IPS DF 6.9 (cell line): ENCODE measurements at places on chromosomes 7 and 10.

DNA sequence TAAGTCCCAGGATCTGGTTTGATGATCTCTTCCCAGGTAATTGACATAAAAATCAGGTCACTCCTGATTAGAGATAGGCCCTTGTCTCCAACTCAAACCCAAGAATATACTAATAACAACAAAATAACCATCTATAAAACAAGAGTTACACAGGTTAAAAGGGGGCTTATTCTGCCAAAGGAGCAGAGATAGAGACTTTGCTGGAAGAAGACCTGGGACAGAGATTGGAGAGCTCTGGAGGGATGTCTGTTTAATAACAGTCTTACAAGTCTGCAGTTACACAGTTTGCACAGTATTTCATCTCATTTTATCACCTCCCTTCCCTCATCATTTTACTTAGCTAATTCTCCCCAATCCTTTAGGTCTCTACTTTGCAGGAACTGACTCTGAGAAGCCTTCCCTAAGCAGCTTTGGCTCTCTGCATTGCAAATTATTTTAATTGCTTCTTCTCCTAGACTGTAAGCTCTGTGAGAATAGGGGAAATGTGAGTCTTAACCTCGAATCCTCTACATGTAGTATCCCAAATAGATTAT is 3.7 kb upstream of the ZNF438 start:
- H3K4me3 ChIP-seq = no peak overlapping the region
- DNase-seq = no peak
- H3K27ac ChIP-seq = no peak overlapping the region
- no peaks in the 10 kb centered on the region for H3K27me3 ChIP-seq

GRCh38 chr10:86914734-86915133 is 42.7 kb downstream of the MMRN2 start:
- peaks cover 7% of the 10 kb centered on the region; the same call in 1 of the 2 replicates for H3K36me3 ChIP-seq
- no peak overlapping the region for H3K27ac ChIP-seq
- H3K4me1 ChIP-seq = no peaks in the 10 kb centered on the region
- H3K27me3 ChIP-seq = no peaks in the 10 kb centered on the region

- no peak for DNase-seq
- H3K27ac ChIP-seq = no peak overlapping the region
- no peaks in the 10 kb centered on the region for H3K4me1 ChIP-seq
- H3K36me3 ChIP-seq = no peaks in the 10 kb centered on the region
- no peaks in the 10 kb centered on the region for H3K27me3 ChIP-seq
These were observed 97.4 kb upstream of the PDCD4 start for GRCh38 chr10:110774069-110775019.

GRCh38 chr10:106540645-106541044 is 623.9 kb downstream of the SORCS1 start:
- DNase-seq = no peak
- no peak overlapping the region for H3K27ac ChIP-seq
- H3K4me3 ChIP-seq = no peak overlapping the region

GRCh38 chr7:121303422-121304101 is 25.2 kb upstream of the WNT16 start:
- H3K36me3 ChIP-seq = no peaks in the 10 kb centered on the region
- H3K27ac ChIP-seq = no peak overlapping the region
- H3K27me3 ChIP-seq = no peaks in the 10 kb centered on the region
- DNase-seq = no peak
- no peak overlapping the region for H3K4me3 ChIP-seq
- no peaks in the 10 kb centered on the region for H3K4me1 ChIP-seq

DNA sequence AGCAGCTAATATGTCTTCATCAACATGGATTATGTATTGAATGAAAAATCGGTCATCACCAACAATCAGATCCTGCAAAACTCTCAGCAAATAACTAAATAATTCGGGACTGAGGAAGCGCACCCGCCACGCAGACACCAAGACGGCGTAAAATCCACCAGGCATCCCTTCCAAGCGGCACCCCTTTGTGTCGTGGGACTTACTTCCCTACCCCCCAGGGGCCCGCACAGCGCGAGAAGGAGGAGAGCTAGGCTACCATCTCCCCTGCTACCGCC is 721 bp downstream of the ARL3 start:
- no peak for DNase-seq
- H3K4me1 ChIP-seq = peaks cover 4% of the 10 kb centered on the region; the same call in 1 of the 2 replicates
- no peaks in the 10 kb centered on the region for H3K36me3 ChIP-seq
- H3K27ac ChIP-seq = no peak overlapping the region
- H3K4me3 ChIP-seq = peak overlapping the region; percentile 73; the same call in 1 of the 2 replicates

GRCh38 chr7:50480797-50481196 is 30.6 kb upstream of the FIGNL1 start:
- H3K4me3 ChIP-seq = no peak overlapping the region
- no peaks in the 10 kb centered on the region for H3K27me3 ChIP-seq
- no peak for DNase-seq

DNA sequence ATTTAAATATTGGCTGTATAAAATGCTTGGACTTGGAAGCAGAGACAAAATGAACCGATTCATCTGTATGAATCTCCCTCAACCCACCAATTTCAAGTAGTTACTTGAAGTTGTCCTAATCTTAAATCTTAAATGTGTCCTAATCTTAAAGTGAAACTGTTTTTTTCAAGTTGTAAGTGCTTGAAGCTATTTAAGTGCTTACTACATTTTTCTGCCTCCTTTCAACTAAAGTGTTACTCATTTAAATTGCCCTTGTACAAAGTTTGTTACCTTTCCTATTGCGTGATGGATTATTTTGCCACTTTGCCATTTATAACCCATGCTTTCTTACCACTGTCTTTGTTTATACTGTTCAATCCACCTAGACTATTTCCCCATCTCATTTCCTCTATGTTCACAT is 2.8 kb downstream of the BCAP29 start:
- H3K27ac ChIP-seq = no peak overlapping the region
- H3K4me3 ChIP-seq = no peak overlapping the region
- no peak for DNase-seq
- no peaks in the 10 kb centered on the region for H3K36me3 ChIP-seq

DNA sequence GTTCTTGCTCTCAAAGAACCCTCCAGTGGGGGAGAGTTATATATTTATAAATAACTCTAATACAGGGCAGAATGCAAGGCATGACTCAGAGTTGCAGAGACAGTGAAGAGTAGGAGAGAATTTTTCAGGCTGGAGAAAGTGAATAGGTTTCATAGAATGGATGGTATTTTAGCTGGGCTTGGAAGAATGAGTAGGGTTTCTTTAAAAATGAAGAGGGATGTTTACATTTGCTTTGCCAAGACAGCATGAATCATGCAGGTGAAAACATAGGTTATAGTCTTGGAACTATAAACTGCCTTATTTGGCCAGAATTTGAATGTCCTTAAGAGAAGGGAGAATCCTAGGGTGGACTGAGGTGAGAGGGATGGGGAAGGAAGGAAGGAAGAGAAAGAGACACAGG is 124.8 kb downstream of the CPED1 start:
- no peak overlapping the region for H3K4me3 ChIP-seq
- H3K36me3 ChIP-seq = no peaks in the 10 kb centered on the region
- no peak for DNase-seq

GRCh38 chr7:75913437-75913836 is 1.5 kb upstream of the POR start:
- H3K27ac ChIP-seq = no peak overlapping the region
- no peaks in the 10 kb centered on the region for H3K27me3 ChIP-seq
- DNase-seq = no peak
- no peaks in the 10 kb centered on the region; the same call in 1 of the 2 replicates for H3K4me1 ChIP-seq
- H3K36me3 ChIP-seq = no peaks in the 10 kb centered on the region

- DNase-seq = no peak
- no peaks in the 10 kb centered on the region for H3K27me3 ChIP-seq
- H3K4me1 ChIP-seq = peaks cover 2% of the 10 kb centered on the region; the same call in 1 of the 2 replicates
- H3K36me3 ChIP-seq = no peaks in the 10 kb centered on the region
These were observed 12.6 kb downstream of the ADAMTS14 start for GRCh38 chr10:70684839-70685454.

DNA sequence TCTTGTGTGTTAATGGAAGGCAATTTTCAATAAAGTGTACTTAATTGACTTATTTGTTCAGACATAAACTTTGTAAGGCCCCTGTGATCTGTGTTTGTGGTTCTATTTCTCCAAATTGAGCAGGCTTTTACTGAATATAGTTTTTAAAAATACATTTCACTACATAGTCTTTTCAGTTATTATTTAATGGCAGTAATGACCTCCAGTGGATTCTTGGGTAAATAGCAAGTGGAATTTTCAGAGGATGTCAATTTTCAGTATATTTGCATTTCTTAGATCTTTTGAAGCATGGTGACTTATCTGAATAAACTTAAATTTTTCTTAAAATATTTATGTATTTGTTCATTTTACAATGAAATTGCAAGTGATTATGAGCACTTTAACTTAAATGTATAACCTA is 203.1 kb upstream of the PCLO start:
- no peak overlapping the region for H3K4me3 ChIP-seq
- H3K4me1 ChIP-seq = no peaks in the 10 kb centered on the region
- no peak overlapping the region for H3K27ac ChIP-seq
- H3K36me3 ChIP-seq = no peaks in the 10 kb centered on the region

- H3K36me3 ChIP-seq = peaks cover 5% of the 10 kb centered on the region; the same call in 1 of the 2 replicates
- H3K4me1 ChIP-seq = peaks cover 2% of the 10 kb centered on the region
- H3K27me3 ChIP-seq = no peaks in the 10 kb centered on the region
- no peak overlapping the region for H3K27ac ChIP-seq
- DNase-seq = no peak
- peak overlapping the region; percentile 93 for H3K4me3 ChIP-seq
These were observed 766 bp downstream of the BAMBI start for GRCh38 chr10:28677888-28678686.

- H3K27me3 ChIP-seq = peaks cover 2% of the 10 kb centered on the region; the same call in 1 of the 2 replicates
- H3K4me1 ChIP-seq = peaks cover 3% of the 10 kb centered on the region; the same call in 1 of the 2 replicates
- DNase-seq = no peak
- H3K4me3 ChIP-seq = no peak overlapping the region
These were observed 3.5 kb downstream of the LOXL4 start for GRCh38 chr10:98264378-98265065.
